ENCODE measurements at places on chromosomes 3 and 15.

DNA sequence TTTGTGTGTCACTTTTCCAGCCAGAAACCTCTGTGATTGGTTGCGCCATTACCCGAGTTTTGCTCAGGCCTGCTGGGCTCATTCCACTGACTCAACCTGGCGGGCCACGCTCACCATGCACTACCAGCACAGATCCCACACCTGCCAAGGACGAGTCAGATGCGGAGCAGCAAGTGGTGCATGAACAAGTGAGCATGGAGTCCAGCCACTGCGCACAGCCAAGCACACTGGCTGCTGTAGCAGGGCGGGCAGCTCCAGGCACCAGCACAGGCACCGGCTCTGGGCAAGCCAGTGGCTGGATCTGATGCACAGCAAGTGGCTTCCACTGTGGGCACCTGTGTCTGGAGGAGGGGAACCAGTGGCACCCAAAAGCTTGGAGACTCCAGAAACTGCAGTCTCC, 110.4 kb downstream of the CBLB start:
- DNase-seq = no peak
- H3K36me3 ChIP-seq = peaks cover 10% of the 10 kb centered on the region
- peaks cover 11% of the 10 kb centered on the region for H3K4me1 ChIP-seq
- H3K27me3 ChIP-seq = no peaks in the 10 kb centered on the region

DNA sequence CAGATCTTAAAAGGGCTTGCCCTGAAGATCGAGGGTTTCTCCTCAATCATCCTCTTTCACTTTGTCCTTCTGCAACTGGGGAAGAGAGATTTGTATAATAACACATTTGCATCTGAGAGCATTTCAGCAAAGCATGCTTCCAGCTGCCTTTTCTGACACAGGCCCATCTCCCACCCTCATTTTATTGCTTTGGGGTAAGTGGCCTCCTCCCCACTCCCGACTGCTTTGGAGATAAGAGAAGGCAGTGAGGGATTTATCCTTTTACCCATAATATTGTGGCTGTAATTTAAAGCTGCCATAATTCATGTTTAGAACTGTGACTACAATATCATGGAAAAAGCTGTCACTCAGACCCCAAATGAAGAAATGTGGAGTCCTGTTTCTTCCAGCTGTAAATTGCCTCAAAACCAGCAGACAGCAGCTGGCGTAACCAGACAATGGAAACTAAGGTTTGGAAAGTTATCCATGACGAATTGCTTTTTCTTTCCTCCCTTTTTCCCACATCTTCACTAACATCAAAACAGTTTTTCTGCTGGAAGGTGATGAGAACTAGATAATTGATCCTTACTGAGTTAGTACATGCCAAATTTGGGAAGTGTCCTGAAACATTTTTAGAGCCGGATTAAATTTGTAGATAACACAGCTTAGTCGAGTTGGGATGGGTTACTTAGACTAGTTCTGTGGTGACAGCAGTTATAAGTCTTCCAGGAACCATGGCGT, 104.2 kb upstream of the PFN2 start:
- H3K4me1 ChIP-seq = peaks cover under 1% of the 10 kb centered on the region
- peaks cover 38% of the 10 kb centered on the region for H3K27me3 ChIP-seq
- no peak for DNase-seq
- no peak overlapping the region for H3K27ac ChIP-seq
- no peaks in the 10 kb centered on the region for H3K36me3 ChIP-seq

DNA sequence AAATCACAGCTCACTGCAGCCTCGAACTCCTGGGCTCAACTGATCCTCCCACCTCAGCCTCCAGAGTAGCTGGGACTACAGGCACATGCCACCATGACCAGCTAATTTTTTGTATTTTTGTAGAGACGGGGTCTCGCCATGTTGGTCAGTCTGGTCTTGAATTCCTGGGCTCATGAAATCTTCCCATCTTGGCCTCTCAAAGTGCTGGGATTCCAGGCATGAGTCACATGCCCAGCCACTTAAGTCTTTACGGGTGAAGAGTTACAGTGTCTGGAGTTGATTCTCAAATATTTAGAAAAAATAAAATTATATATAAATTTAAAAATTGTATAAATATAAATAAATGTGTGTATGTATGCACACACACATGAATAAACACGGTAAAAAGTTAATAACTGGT, 14.5 kb upstream of the KBTBD12 start:
- H3K27me3 ChIP-seq = peaks cover 24% of the 10 kb centered on the region
- no peak for DNase-seq
- H3K4me1 ChIP-seq = no peaks in the 10 kb centered on the region
- H3K36me3 ChIP-seq = peaks cover 2% of the 10 kb centered on the region

GRCh38 chr3:31974471-31974870, 6.6 kb downstream of the OSBPL10 start:
- H3K4me1 ChIP-seq = no peaks in the 10 kb centered on the region
- H3K27ac ChIP-seq = no peak overlapping the region

DNA sequence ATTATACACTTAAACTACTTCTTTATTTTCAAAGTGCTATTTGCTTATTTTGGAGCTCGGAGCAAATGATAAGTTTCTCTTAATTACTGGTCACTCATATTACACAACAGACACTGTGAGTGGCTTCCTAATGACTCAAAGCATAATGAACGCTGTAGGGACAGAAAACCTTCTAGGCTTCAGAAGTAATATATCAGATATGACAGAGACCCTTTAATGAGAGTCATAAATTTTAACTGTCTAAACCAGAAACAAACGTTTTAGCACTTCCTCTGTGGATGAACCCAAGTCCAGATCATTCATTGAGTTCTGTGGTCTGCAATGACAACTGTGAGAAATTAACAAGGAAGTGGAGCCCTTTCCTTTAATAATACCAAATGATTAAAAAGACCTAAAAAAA, 66.6 kb downstream of the ARPP21 start:
- no peaks in the 10 kb centered on the region for H3K27me3 ChIP-seq
- no peaks in the 10 kb centered on the region for H3K36me3 ChIP-seq
- no peak for DNase-seq
- no peaks in the 10 kb centered on the region for H3K4me1 ChIP-seq
- H3K4me3 ChIP-seq = no peak overlapping the region
- H3K27ac ChIP-seq = no peak overlapping the region

DNA sequence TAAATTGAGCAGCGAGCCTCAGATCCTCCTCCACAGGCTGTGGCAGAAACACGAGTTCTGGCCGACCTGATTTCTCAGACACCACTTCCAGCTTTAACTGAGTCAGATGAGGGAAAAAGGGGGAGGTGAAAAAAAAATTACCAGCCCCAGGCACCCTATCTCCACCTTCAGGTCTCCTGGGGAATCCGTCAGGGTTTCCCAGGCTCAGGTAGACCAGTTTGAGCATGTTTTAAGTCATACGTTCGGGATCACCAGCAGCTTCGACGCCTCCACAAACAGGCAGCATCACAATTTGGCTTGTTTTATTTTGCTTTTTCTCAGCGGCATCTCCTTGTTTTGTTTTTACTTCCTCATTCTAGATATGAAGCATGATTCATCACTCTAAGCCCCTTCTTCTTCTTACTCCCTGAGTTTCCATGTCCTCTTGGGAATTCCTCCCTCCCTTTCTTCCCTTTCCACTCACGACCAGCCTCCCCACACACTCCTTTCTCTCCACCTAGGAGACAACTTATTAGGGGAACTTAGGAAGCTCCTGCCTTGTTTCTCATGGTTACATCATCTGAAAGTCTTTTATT, 190.1 kb downstream of the ZNF621 start:
- no peak overlapping the region for H3K27ac ChIP-seq
- H3K4me3 ChIP-seq = no peak overlapping the region
- DNase-seq = no peak
- peaks cover 6% of the 10 kb centered on the region for H3K4me1 ChIP-seq
- peaks cover 46% of the 10 kb centered on the region for H3K27me3 ChIP-seq
- H3K36me3 ChIP-seq = peaks cover 8% of the 10 kb centered on the region

All from T-helper 17 cell (primary cell).